RWPE2 (cell line): ENCODE measurements at places on chromosomes 3 and 15.

DNA sequence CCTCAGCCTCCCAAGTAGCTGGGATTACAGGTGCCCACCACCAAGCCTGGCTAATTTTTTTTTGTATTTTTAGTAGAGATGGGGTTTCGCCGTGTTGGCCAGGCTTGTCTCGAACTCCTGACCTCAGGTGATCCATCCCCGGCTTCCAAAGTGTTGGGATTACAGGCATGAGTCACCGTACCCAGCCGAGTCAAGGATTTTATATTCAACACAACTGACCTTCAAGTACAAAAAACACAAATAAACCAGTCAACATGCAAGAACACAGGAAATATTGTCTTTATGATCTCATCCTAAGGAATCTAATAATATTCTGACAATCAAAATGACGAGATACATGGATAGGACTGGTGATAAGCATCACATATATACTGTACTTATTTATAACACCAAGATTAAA is 37.9 kb downstream of the TJP1 start:
- no peaks in the 10 kb centered on the region for H3K27me3 ChIP-seq
- DNase-seq = no peak
- H3K4me1 ChIP-seq = peaks cover 29% of the 10 kb centered on the region
- peaks cover 48% of the 10 kb centered on the region for H3K36me3 ChIP-seq

DNA sequence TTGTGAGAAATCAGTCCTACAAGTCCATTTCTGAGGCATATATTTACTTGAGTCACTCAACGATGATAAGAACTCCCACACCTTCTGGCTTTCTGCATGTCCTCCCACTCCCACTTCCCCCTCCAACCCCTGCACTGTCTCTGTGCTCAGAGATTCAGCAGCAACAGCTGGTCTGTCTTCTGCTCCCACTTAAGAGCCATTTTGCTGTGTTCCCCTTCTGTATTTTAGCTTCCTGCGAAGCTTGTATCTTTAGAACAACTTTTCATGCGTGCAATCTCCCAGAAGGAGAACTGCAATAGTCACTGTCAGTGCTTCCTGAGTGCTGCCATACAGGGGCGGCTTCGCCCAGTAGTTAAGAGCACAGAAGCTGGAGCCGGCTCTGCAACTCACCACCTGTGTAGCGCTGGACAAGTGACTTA is 90.0 kb upstream of the SPATA12 start:
- H3K4me3 ChIP-seq = no peak overlapping the region
- DNase-seq = no peak
- no peaks in the 10 kb centered on the region for H3K36me3 ChIP-seq
- H3K27me3 ChIP-seq = no peaks in the 10 kb centered on the region
- no peaks in the 10 kb centered on the region for H3K4me1 ChIP-seq
- H3K27ac ChIP-seq = no peak overlapping the region

DNA sequence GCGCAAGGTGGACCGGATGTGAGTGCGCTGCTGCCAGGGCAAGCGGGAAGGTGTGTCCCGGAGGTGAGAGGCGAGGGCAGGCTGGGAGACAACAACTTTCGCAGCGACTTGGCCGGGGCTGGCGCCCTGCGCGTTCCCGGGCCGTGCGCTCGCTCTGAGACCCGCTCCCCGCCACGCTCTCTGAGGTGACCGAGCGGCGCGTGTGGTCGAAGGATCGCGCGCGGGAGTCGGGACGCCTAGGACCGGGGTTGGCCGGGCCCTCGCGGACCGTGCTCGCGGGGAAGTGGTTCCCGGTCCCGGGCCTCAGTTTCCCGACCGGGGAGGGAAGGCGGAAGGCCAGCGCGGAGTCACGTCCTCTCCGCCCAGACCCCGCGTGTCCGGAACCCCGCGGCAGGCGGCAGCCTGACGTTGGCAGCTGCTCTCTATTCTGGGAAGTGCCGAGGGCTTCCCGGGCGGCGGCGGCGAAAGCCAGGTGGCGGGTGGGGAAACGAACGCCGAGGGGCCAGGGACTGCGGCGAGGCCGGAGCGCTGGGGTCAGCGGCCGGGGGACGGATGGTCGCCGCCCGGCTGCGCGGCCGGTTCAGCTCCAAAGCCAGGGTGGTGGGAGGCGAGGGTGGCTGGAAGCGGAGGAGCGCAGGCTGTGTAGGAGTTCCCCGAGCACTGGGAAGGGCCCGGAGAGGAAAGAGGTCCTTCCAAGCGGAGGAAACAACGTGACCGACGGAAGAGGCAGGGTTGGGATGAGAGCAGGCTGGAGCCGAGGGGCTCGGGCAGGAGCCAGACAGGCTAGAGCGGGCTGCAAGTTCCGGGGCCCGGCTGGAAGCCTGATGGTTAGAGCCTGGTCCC is 1.0 kb upstream of the IGF2BP2 start:
- peaks cover 19% of the 10 kb centered on the region for H3K4me1 ChIP-seq
- peak overlapping the region; percentile 85 for H3K27ac ChIP-seq
- DNase-seq = peak; percentile 81
- H3K27me3 ChIP-seq = no peaks in the 10 kb centered on the region
- peaks cover 30% of the 10 kb centered on the region for H3K36me3 ChIP-seq
- peak overlapping the region; percentile 95 for H3K4me3 ChIP-seq

- no peaks in the 10 kb centered on the region for H3K4me1 ChIP-seq
- no peak overlapping the region for H3K27ac ChIP-seq
- H3K4me3 ChIP-seq = no peak overlapping the region
- no peaks in the 10 kb centered on the region for H3K27me3 ChIP-seq
- no peaks in the 10 kb centered on the region for H3K36me3 ChIP-seq
These were observed 23.2 kb downstream of the SENP8 start for GRCh38 chr15:72141171-72142084.

GRCh38 chr3:178736300-178736699 is 200.1 kb downstream of the KCNMB2 start:
- H3K27ac ChIP-seq = no peak overlapping the region
- no peak overlapping the region for H3K4me3 ChIP-seq
- no peaks in the 10 kb centered on the region for H3K27me3 ChIP-seq
- H3K36me3 ChIP-seq = no peaks in the 10 kb centered on the region

GRCh38 chr15:40926659-40927494 is 2.3 kb upstream of the DLL4 start:
- H3K27me3 ChIP-seq = peaks cover 54% of the 10 kb centered on the region
- H3K4me1 ChIP-seq = no peaks in the 10 kb centered on the region
- H3K4me3 ChIP-seq = no peak overlapping the region
- no peak for DNase-seq
- no peaks in the 10 kb centered on the region for H3K36me3 ChIP-seq
- H3K27ac ChIP-seq = no peak overlapping the region

- no peak overlapping the region for H3K4me3 ChIP-seq
- H3K4me1 ChIP-seq = no peaks in the 10 kb centered on the region
- DNase-seq = no peak
- no peaks in the 10 kb centered on the region for H3K36me3 ChIP-seq
- H3K27me3 ChIP-seq = no peaks in the 10 kb centered on the region
These were observed 616.1 kb upstream of the ALCAM start for GRCh38 chr3:104750581-104750980.

GRCh38 chr15:39504808-39505207 is 76.1 kb upstream of the THBS1 start:
- H3K27me3 ChIP-seq = no peaks in the 10 kb centered on the region
- peaks cover 6% of the 10 kb centered on the region for H3K4me1 ChIP-seq
- H3K36me3 ChIP-seq = no peaks in the 10 kb centered on the region
- H3K4me3 ChIP-seq = no peak overlapping the region
- no peak overlapping the region for H3K27ac ChIP-seq

- H3K36me3 ChIP-seq = peaks cover 3% of the 10 kb centered on the region
- no peak for DNase-seq
- H3K27me3 ChIP-seq = no peaks in the 10 kb centered on the region
- H3K27ac ChIP-seq = no peak overlapping the region
- no peak overlapping the region for H3K4me3 ChIP-seq
These were observed 23.2 kb downstream of the ATXN7 start for GRCh38 chr3:63886858-63887257.

DNA sequence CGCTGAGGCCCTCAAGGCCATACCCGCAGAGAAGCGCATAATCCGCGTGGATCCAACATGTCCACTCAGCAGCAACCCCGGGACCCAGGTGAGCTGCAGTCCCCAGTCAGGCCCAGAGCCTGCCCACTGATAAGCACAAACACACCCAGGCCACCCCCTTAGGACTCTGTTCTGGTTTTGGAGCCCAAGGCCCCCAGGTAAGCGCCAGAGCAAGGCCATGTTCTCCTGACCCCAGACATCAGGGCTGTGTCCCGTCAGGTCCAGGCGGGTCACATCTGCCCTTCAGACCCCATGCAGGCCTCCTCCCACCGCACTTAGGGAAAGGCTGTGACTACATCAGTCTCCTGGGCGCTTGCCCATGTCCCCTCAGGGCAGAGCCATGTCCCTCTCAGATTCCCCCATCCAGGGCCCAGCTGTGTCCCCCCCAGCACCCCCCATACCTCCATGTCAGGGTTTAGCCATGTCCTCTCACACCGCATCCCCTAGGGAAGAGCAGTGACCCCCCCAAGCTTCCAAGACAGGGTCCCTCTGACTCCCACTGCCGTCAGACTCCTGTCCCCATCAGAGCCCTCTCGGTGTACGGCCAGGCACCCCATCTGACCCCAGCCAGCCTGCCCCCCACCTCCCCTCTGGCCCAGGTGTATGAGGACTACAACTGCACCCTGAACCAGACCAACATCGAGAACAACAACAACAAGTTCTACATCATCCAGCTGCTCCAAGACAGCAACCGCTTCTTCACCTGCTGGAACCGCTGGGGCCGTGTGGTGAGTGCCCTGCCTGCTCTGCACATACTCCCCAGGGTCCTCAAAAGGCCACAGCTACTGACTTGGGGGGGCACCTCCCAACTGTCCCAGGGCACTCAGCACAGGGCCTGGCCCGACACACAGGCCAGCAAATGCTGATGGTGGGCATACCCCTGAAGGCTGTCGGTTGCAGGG is 1.6 kb downstream of the PARP3 start:
- DNase-seq = peak; percentile 42
- H3K4me3 ChIP-seq = no peak overlapping the region
- H3K27ac ChIP-seq = peak overlapping the region; percentile 81
- H3K27me3 ChIP-seq = no peaks in the 10 kb centered on the region
- peaks cover 9% of the 10 kb centered on the region for H3K4me1 ChIP-seq

DNA sequence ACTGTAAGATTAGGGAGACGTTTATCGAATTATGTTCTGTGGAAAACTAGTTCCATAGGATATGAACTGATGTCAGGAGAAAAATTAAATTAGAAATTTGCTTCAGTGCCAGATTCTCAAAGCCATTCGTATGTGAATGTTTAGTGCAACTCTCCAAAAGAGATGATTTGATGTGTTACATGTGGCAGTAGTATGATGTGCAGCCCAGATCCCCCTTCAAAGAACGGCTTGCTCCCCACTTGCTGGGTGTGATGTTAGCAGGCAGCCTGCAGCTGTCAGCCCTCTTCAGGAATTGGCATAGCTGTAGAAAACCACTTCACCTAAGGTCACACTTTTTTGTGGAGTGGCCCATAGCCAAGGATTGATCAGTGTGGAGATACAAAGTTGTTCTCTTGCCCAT is 127.0 kb upstream of the CCDC54 start:
- peaks cover 31% of the 10 kb centered on the region for H3K36me3 ChIP-seq
- DNase-seq = no peak
- H3K4me1 ChIP-seq = no peaks in the 10 kb centered on the region

DNA sequence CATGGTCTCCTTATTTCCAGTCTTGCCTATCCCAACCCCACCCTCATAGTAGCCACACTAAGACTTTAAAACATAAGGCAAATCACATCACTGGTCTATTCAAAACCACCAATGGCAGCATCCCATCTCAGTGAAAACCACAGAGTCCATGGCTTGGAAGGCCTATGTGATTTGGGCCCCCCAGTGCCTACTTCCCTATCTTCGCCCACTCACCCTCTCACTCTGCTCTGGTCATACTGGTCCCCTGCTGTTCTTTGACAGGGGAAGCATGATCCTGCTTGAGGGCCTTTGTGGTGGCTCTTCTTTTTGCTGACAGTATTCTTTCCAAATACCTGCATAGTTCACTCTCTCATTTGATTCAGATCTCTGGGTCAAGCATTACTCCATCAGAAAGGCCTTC is 3.3 kb downstream of the GTF2A2 start:
- DNase-seq = no peak
- no peak overlapping the region for H3K27ac ChIP-seq
- no peaks in the 10 kb centered on the region for H3K27me3 ChIP-seq
- H3K36me3 ChIP-seq = peaks cover 57% of the 10 kb centered on the region

DNA sequence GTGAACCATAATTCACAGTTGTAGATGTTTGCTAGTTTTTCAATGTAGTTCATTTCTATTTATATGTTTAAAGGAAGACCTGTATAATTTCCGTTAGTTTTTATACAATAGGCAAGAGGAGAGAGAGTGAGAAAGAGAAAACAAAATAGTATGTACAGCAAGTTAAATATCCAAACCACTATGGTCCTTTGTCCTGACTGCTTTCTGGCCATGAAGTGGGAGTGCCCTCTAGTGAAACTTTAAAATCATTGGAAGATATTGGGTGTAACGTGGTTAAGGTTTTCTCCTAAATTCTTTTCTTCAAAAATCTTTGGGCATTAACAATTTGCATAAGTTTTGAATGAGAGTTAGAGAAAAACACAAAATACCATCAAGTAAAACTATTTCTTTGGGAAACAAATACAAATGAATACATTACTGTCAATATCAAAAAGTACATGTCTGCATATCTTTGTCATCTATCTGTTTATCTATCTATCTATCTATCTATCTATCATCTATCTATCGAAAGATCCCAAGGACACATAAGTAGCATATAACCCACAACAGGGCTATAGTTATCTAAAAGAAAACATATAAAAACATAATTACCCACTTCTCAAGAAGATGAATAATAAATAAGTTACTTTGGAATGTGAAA is 534.6 kb upstream of the ATP11B start:
- H3K27ac ChIP-seq = no peak overlapping the region
- H3K4me3 ChIP-seq = no peak overlapping the region
- H3K27me3 ChIP-seq = no peaks in the 10 kb centered on the region
- no peak for DNase-seq

GRCh38 chr3:13119471-13120220 is 46.4 kb upstream of the IQSEC1 start:
- no peaks in the 10 kb centered on the region for H3K27me3 ChIP-seq
- no peak overlapping the region for H3K4me3 ChIP-seq
- H3K27ac ChIP-seq = no peak overlapping the region
- no peaks in the 10 kb centered on the region for H3K4me1 ChIP-seq

- no peaks in the 10 kb centered on the region for H3K36me3 ChIP-seq
- no peak overlapping the region for H3K4me3 ChIP-seq
- no peak overlapping the region for H3K27ac ChIP-seq
- no peaks in the 10 kb centered on the region for H3K4me1 ChIP-seq
These were observed 60.5 kb downstream of the GLDN start for GRCh38 chr15:51401872-51402517.

- H3K27ac ChIP-seq = no peak overlapping the region
- no peak for DNase-seq
- H3K27me3 ChIP-seq = no peaks in the 10 kb centered on the region
- peaks cover 27% of the 10 kb centered on the region for H3K4me1 ChIP-seq
- no peak overlapping the region for H3K4me3 ChIP-seq
These were observed 11.7 kb upstream of the DUSP7 start for GRCh38 chr3:52068055-52068571.

DNA sequence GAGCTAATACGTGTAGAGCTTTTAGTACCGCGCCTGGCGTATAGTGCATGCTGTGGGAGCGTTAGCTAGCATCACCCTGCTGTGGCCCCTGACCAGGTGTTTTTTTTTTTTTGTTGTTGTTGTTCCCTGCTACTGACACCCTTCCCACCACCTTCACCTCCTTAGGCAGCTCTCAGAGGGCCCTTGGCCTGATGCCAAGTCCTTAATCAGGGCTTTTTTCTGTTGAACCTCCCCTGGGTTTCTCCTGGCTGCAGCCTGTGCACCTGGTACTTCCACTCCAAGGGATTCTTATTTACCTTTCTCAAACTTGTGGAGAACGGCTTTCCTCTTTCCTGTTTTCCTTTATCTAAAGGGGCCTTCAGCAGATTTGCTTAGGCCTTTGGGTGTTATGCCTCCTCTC is 53.3 kb downstream of the SLC7A14 start:
- no peak for DNase-seq
- no peaks in the 10 kb centered on the region for H3K36me3 ChIP-seq
- H3K4me3 ChIP-seq = no peak overlapping the region
- no peak overlapping the region for H3K27ac ChIP-seq

- H3K4me1 ChIP-seq = peaks cover 1% of the 10 kb centered on the region
- DNase-seq = no peak
- no peaks in the 10 kb centered on the region for H3K36me3 ChIP-seq
These were observed 443.8 kb upstream of the TGFBR2 start for GRCh38 chr3:30162579-30162978.
